NCI-H510A treated with DMSO at 0.1 percent for 48 hours (cell line): ENCODE measurements at places on chromosomes 11 and 22.

DNA sequence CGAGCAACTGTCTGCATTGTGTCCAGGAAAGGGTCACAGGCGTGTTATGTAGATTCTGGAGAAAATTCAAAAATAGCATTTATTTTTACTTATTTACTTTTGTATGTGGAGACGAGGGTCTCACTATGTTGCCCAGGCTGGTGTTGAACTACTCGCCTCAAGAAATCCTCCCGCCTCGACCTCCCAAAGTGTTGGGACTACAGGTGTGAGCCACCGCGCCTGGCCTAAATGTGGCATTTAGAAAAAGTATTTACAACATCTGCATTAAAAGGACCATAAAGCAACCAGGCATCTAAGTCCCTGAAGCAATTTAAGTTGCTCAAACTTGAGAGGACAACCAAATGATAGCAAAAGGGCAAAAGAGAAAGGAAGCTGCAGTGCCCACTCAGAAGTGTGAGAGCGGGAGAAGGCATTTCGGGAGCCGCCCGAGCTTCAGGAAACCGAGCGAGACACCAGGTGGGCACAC, 595 bp downstream of the TRIM66 start:
- no peak for DNase-seq

DNA sequence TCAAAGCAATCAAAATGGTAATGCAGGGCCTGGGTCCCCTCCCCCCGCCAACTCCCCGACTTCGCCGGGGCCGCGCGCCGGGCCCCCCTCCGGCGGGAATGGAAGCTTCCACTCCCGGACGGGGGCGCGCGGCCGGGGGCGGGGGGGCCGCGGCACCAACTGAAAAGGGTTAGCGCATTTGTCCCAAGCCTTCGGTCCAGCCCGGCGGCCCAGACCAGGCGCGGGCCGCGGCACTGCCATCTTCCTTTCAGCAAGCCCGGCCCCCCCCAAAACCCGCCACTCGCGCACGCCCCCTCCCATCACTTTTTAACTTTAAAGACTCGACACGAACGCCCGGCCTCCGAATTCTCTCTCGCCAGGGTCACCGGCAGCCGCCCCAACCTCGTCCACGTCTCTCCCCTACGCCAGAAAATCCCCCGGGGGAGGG, 2.8 kb downstream of the PHF21B start:
- DNase-seq: no peak

GRCh38 chr11:37442576-37442975, 844.5 kb upstream of the RAG2 start:
- no peak for DNase-seq

- DNase-seq: no peak
Measured at GRCh38 chr11:94196363-94196762, 67.7 kb downstream of the PANX1 start.

DNA sequence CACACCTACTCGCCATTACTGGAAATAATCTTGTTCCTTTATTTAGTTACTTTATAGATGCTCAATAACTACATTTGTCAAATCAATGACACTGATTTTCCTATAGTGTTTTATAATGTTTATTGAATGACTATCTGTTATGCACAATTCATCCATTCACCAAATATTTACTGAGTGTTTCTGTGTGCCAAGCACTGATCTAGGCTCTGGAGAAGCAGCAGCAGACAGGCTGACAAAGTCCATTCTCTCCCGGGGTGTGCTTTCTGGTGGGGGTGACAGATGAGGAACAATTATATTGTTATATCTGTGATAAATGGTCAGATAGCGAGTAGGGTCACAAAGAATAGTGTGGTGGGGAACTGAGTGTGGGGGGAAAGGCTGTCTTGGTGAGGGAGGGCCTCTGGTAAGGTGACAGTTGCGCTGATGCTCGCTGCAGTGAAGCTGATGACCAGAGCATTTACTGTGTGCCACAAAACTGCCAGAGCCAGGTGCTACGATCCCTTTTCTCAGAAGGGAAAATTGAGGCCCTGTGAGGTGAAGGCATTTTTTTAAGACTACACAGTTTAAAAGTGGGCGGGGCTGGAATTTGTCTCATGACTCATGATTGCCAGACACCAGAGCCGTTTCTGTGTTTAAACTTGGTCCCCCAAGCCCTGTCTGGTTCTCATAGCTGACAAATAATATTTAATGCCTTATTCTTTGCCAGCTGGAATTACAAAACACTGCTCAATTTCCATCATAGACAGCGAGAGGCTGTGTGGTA, 10.2 kb downstream of the PACS1 start:
- no peak for DNase-seq

GRCh38 chr11:73087730-73088129, 54.4 kb downstream of the FCHSD2 start:
- peak; percentile 16 for DNase-seq

DNA sequence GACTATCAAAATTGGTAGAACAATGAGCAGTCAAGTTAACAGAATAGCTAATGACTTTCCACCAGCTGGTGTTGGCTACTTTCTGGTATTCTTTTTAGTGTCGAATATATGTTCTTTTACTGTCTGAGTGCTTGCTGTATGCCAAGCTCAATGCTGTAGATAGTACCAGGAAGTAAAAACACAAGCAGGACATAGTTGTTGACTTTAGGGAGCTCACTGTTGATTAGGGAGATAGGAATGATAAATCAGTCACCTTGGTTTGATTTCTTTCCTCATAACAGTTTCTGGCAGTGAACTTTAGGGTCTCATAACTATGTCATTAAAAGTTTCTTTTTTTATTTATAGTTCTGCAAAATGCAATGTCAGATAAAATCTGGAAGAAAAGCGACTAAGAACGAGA, 9.0 kb downstream of the HMGXB4 start:
- DNase-seq: no peak
